ENCODE measurements at places on chromosomes 1 and 21. TPM values are rescaled to one million over a fixed set of nuclear protein-coding genes. Genes with fewer than 3 reads are reported as not detected.

AGBL4 gene
- total RNA-seq, result not detected

RGS13 gene
- total RNA-seq, result not detected

SH2D1B gene
- total RNA-seq, result 0.18 TPM

TMOD4 gene
- total RNA-seq, result not detected

HCRTR1 gene
- not detected for total RNA-seq

CELA2B gene
- not detected for total RNA-seq

ZSWIM5 gene
- total RNA-seq, result 0.53 TPM

FAM177B gene
- not detected for total RNA-seq

SASS6 gene
- 4.9 TPM for total RNA-seq

NOL9 gene
- 4.9 TPM for total RNA-seq

TSPAN2 gene
- total RNA-seq, result 1.4 TPM

XCL1 gene
- not detected for total RNA-seq

PM20D1 gene
- not detected for total RNA-seq

FGR gene
- not detected for total RNA-seq

SLC5A9 gene
- total RNA-seq, result not detected

PGLYRP4 gene
- total RNA-seq, result not detected

CNIH3 gene
- total RNA-seq, result 0.72 TPM
